ENCODE measurements at places on chromosomes 7 and 10. TPM values are rescaled to one million over a fixed set of nuclear protein-coding genes. Genes with fewer than 3 reads are reported as not detected.

DNA sequence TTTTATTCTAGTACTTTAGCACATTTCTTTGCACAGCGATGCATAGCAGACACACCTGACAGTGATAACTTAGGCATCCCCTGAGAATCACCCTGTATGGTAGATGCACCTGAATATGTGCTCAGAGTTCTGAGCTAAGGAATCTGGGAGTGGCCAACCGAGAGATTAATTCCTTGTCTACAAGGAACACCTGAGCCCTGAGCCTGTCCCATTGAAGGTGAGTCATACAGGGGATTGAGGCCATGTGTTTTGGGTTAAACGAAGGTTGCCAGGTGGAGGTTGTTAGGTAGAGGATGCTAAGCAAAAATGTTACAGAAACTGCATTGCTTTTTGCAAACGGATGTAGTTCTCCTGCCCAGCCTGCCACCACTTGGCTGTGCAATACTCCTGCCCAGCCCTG lies 128.9 kb downstream of the AMPH start:
- no peak for DNase-seq

GRCh38 chr10:95788830-95789229 lies 32.9 kb downstream of the ENTPD1 start:
- no peak for DNase-seq

- no peak for DNase-seq
Measured at GRCh38 chr7:31126976-31127375, 74.9 kb downstream of the ADCYAP1R1 start.

GRCh38 chr7:41692251-41692650 lies 10.6 kb downstream of the INHBA start:
- no peak for DNase-seq

DNA sequence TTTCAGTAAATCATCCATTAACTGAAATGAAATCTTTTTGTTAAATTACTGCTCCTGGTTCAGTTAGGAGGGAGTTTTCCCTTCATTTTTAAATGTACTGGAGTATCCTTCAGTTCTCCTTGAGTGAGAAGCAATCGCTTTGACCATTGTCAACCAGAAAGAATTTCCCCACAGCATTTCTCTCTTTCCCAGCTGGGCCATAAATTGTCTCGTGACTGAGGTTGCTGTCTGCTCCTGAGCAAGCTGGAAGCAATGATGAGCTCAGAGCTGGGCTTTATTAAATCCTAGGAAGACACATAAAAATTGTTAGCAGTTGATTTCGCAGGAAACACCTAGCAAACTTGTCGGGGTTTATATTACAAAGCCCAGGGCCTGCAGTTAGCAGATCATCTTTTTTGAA lies 102.0 kb upstream of the INSYN2A start:
- peak; percentile 26 for DNase-seq

DNA sequence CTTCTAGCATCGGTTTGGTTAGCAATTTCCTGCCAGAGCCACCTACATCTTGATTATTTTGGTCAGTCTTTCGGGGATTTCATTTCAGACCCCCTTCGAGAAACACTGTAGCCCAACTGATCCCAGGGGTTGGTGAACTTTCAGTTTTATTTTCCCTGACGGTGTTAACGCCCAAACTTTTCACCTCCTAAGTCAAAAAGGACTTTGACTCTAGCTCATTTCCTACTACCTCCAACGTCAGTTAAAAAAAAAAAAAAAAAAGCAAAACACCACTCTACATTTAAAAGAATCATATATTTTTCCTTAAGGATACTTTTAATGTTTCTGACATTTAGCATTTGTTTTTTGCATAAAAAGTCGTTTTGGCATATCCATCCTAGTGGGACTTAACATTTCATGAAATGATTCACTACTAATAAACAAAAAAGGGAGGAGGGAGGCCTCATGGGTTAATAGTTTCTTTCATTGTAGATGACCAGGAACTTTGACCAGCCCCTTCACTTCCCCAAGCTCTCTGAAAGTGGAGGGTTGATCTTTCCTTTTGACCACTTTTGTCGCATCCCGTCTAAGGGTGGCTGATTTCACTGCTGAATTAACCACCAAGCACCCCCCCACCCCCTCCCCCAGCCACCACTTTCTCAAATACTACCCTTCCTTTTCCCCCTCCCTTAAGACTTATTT lies 764 bp upstream of the TCF7L2 start:
- no peak for DNase-seq

The CH25H gene
- not detected for polyA plus RNA-seq

The RBP3 gene
- 0.10 TPM for polyA plus RNA-seq

Measured in left kidney (tissue), 8 donors.